ENCODE measurements at places on chromosomes 16 and 17. TPM values are rescaled to one million over a fixed set of nuclear protein-coding genes. Genes with fewer than 3 reads are reported as not detected.

KRTAP16-1 gene
- total RNA-seq = not detected

SOCS3 gene
- 61.4 TPM for total RNA-seq

ASIC2 gene
- not detected for total RNA-seq

CRHR1 gene
- not detected for total RNA-seq

CNGB1 gene
- not detected for total RNA-seq

ZNF764 gene
- 0.70 TPM for total RNA-seq

RECQL5 gene
- 18.5 TPM for total RNA-seq

FADS6 gene
- not detected for total RNA-seq

KRTAP4-6 gene
- total RNA-seq = not detected
